ENCODE measurements at places on chromosomes 12 and 14.

DNA sequence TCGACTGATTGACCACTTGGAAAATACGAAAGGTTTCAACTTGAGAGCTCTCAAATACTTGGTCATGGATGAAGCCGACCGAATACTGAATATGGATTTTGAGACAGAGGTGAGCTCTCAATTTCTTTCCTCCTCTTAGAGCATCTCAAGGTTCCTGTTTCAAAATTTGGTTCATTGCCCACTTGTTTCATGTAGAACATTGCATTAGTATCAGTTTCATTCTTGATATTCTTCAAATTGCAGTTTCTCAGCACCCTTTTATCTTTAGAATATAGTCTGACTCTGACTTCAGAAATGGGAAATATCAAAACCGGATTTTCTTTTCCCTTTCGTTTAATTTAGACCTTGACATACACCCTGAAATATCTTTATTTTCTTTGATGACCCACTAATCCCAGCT is 8.8 kb downstream of the DDX47 start:
- no peak for DNase-seq

DNA sequence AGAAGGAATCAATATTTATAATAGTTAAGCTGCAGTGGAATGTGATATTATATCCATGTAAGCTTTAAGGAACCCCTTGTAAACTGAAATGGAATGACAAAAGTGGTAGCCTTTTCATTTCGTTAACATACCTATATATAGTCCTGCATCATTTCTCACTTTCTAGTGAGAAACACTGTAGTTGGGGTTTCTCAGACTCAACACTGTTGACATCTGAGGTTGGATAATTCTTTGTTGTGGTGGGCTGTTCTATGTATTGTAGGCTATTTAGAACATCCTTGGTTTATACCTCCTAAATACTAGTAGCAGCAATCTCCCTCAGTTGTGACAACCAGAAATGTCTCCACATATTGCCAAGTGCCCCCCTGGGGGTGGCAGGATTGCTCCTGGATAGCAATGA is 79.1 kb downstream of the RAD52 start:
- DNase-seq: no peak

- DNase-seq: no peak
Measured at GRCh38 chr12:25151476-25151875, 43.5 kb downstream of the DNAI7 start.

DNA sequence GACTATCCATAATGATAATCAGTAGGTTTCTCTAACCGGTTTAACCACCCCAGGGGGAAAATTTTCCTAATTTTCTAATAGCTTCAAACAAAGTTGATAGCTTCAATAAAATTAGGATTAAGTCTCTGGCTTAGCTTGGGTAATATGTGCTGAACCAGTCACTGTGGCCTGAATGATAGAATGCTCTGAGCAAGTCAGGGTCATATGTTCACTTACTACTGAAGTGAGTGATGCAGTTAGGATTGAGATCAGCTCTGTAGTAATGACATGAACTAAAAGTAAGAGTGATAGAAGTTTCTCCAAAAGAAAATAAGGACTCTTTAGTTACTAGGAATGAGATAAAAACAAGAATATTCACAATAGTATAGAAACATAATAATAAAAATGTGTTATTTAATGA is 32.6 kb downstream of the ETNK1 start:
- no peak for DNase-seq

DNA sequence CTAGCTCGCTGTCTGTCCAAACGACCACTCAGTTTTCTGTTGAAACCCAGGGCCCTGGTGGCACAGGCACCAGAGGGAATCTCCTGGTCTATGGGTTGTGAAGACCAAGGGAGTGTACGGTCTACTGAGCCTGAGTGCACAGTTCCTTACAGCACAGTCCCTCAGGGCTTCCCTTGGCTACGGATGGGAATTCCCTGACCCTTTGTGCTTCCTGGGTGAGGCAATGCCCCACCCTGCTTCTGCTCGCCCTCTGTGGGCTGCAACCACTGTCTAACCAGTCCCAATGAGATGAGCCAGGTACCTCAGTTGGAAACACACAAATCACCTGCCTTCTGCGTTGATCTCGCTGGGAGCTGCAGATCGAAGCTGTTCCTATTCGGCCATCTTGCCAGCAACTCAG is 22.6 kb downstream of the GPHN start:
- no peak for DNase-seq

DNA sequence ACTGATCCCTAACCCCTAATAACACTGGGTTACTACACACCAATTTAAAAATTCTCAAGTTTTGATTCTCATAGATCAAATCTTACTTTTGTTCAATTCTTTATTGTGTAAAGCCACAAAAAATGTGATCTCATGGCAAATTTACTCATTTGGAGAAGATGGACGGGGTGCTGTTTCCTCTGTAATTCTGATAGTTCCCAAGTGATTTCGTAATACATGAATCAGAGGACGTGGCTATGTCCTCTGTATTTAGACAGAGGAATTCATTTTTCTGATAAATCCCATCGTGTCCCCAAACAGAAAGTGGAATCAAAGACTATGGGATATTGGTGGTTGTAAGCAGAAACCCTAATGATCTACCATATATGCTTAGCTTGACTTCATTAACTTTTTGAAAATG is 76.6 kb upstream of the GNG2 start:
- no peak for DNase-seq

DNA sequence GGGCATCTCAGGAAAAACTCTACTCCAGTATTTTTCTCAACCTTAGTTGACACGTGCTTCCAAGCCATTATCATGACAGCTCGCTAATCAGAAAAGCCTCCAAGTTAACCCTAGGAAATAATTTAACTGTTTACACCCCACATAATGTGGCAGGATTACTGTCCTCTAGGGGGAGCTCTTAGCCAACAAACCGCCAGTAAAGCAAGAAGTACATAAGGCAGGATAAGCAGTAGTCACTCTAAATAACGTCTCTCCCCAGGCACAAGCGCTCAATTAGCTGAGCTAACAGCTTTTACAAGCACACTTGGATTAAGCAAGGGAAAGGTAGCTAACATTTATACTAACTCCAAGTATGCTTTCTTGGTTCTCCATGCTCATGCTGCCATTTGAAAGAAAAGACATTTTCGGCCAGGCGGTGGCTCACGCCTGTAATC is 22.8 kb downstream of the APOBEC1 start:
- DNase-seq: no peak

DNA sequence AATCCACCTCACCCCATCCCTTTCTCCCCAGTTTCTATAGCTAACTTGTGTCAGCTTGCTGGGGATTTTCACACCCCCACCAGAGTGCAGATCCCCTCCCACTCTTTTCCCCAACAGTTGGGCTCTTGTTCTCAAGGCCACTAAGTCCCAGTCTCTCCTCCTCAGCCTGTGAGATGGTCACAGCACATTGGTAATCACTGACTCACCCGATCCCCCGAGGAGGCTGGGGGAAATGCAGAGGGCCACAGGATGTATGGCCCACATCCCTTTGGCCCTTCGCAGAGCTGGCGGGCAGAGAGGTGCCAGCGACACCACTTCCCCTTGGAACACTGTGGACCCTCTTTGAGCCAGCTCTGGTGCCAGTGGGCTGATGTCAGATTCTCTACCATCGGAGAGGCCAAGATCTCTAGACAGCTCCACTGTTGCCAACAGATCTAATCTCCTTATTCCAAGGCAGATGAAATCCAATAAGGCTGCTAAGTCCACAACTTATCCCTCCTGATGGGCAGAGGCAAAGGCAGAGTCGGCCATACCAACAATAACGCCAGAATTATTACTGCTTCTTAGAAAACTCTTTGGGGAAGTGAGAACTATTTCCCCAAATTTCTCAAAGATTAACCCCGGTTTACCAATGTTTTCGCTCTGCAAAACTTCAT is 1.6 kb downstream of the FMNL3 start:
- DNase-seq: peak; percentile 68

- DNase-seq: no peak
Measured at GRCh38 chr12:21759737-21760136, 14.8 kb downstream of the KCNJ8 start.

DNA sequence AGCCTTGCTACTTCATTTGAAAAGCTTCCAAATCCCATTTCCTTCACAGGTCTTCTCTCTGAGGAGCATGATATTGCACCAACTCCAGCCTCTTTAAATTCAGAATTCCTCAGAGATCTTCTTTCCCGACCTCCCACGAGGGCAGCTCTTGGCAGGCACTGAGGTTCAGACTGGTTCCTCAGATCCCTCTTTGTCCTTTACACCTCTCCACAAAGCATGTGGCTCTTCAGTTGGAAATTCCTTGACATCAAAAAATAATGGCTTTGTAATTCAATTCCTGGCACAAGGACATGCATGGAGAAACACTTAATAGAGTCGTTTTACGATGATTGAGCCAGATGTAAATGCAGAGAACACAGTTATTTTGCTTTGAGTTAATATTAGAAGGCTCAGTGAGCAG is 63.2 kb upstream of the TMX1 start:
- no peak for DNase-seq

- DNase-seq: no peak
Measured at GRCh38 chr12:71772735-71773134, 18.1 kb downstream of the RAB21 start.

- no peak for DNase-seq
Measured at GRCh38 chr12:131547555-131547954, 163.3 kb upstream of the SFSWAP start.

DNA sequence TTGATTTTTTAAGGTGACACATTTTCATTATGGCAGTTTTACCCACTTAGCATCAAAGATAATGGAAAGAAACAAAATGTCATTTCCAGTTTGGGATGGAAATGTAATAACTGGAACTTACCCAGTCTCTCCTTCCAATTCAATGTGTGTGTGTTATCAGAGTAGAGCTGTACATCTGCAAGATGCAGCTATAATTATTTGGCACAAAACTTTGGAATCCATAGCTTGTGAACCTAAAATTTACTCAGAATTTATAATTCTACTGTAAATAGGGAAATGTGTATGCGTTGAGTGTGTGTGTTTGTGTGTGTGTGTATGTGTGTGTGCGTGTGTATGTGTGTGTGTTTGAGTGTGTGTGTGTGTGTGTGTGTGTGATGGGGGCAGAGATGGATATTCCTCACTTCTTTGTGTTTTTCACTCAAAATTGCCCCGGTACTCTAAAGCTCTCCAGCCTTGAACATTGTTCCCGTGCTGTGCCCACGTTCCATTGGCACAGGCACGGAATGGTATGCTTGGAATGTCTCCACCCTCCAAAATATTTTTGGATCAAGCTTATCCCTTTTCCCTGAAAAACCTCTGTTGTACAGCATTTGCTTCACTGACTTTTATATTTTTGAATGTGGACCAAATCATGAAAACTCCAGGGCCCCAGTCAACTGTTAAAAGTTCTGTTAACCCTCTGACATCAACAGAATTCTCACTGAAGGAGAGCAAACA is 150.2 kb upstream of the BMP4 start:
- DNase-seq: no peak

DNA sequence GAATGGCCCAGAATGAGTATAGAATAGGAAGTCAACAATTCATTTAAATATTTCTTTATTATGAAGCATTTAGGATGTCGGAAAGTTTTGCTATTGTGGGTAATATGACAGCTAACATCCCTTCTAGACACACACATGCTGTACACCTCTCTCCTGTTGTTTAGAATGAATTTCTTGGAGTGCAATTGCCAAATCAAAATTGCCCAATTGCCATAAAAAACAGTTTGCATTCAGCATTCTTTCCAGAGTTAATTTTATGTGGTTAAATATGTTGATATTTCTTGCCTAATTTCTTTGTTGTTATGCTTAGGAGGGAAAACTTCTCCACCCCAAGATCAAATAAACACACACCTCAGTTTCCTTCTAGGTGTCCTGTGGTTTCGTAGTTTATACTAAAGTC is 16.9 kb upstream of the SMCO2 start:
- DNase-seq: no peak

DNA sequence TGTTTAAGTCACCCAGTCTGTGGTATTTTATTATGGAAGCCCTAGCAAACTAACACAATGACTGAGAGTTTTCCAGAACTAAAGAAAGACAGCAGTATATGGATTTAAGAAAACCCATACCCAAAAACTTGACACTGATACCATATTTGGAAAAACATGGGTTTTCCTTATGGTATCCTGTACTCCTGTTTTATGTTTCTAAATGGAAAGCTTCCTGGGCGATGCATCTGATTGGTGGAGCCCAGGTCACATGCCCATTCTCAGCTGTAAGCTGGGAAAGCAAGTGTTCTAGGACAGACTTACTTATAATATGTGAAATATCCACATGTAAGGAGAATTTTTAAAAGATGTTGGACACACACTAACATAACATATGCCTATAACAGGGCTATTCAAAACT is 4.5 kb upstream of the RNASE4 start:
- DNase-seq: no peak

- DNase-seq: no peak
Measured at GRCh38 chr14:75054421-75054820, 3.2 kb upstream of the MLH3 start.

GRCh38 chr14:57352396-57353170 is 37.8 kb upstream of the NAA30 start:
- no peak for DNase-seq

- DNase-seq: no peak
Measured at GRCh38 chr12:85280165-85280983, at the start of gene ALX1. TSS of gene ALX1 (plus strand) at chr12:85280220. CDS start at chr12:85280262, 42 bp downstream.

DNA sequence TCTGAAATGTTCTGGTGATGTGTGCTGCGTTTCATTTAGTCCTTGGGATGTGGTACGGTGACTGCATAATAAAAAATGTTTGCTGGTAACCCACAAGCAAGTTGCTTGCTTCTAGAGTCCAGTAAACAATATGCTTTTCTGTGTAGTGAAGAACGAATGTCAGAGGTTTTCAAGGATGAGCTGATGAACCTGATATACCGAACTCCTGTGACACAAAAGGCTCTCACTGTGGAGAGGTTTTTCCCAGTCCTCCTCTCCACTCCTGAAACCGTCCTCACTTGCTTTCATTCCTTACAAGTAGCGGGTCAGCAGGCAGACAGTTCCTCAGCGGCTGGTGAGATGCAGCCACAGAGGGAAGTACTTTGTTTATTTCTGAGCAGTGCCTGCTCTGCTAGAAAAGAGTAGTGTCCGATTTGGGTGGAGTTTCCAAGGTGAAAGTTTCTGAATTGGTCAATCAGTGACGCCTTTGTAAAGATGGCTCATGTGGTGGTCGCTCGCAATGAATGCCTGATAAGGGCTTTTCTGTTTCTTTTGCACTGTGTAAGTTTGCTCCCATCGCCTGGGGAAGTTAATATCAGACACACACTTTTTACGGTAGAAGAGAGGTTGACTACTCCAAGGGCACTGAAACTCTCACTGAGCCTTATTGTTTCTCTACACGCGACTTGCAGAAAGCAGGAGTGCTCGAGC is 3.0 kb downstream of the ETV6 start:
- no peak for DNase-seq

GRCh38 chr14:21575661-21576060 is 4.2 kb downstream of the OR10G3 start:
- DNase-seq: no peak

DNA sequence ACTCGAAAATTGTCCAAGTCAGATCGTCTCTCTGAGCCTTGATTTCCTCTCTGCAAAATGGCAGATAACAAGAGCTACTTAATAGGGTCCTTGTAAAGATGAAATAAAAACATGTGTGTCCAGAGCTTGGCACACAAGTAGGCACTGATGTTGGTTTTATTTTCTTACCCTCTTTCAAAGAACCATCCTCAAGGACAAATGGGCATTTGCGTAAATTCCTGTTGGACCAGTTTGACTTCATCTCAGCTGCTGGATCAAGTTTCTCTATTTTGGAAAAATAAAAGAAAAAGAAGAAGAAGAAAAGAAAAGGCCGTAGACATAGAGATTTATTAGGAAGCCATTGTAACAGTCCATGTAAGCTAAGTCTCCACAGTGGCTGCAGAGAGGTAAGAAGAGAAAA is 47.2 kb downstream of the MAP1LC3B2 start:
- no peak for DNase-seq
